ENCODE measurements at places on chromosomes 2 and 18.

DNA sequence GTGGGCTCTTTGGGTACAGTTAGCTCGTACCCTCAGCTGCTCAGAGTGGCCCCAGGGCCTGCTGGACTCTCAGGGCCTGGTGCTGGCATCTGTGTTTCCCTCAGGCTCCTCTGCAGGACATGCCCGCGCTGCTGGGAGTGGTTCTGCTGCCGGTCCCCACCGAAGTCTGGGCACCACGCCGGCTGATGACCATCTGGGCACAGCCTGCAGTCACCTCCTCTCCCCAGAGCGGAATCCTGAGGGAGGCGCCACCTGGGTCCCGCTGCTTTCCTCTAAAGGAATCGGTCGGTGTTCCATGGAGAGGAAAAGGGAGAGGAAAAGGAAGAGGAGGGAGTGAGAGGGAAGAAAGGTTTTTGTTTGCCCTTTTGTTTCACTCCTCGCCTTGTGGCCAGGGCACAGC is 43.6 kb downstream of the MC2R start:
- no peak for DNase-seq

DNA sequence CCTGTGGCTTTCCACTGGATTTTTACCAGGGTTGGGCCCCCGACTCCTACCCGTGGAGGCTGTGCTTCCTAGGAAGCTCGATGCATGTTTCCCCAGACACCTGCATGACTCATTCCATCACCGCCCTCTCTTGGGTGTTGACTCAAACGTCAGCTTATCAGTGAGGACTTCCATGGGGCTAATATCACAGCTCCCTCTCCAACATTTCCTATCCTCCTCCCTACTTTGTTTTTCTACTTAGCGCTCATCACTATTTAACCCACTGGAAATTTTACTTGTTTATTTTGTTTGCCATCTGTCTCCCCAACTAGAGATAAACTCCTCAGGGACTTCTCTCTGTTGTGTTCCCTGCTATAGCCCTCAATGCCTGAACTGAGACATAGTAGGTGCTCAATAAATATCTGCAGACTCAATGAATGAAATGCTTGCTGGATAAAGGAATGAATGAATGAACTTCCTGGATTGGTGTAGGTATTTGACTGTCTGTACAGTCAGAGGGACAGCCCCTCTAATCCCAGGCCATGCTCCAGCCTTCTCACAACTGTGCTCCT is 89.7 kb upstream of the MSH2 start:
- DNase-seq = peak; percentile 53

DNA sequence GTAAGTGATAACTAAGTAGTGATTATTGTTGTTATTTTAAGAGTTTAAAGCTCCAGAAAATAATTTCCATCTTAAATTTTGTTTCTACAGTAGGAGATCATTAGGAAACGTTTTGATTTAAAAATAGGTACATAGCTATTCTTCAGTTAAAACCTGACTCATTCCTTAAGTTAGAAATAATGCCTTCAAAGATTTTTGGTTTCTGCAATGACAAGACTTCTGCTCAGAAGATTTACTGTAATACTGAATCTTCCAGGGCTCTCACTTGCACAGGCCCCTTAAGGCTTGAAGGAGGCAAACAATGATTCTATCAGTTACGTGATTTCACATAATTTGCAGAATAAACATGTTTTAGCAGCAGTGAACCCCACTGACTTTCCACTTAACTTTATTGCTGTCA is 333.7 kb downstream of the RAD51AP2 start:
- DNase-seq = no peak

GRCh38 chr2:18518116-18519111 is 42.0 kb downstream of the RDH14 start:
- DNase-seq = peak; percentile 67

GRCh38 chr18:62131301-62131909 is 55.5 kb downstream of the PIGN start:
- peak; percentile 64 for DNase-seq

GRCh38 chr2:12921321-12921720 is 204.6 kb downstream of the TRIB2 start:
- DNase-seq = no peak

DNA sequence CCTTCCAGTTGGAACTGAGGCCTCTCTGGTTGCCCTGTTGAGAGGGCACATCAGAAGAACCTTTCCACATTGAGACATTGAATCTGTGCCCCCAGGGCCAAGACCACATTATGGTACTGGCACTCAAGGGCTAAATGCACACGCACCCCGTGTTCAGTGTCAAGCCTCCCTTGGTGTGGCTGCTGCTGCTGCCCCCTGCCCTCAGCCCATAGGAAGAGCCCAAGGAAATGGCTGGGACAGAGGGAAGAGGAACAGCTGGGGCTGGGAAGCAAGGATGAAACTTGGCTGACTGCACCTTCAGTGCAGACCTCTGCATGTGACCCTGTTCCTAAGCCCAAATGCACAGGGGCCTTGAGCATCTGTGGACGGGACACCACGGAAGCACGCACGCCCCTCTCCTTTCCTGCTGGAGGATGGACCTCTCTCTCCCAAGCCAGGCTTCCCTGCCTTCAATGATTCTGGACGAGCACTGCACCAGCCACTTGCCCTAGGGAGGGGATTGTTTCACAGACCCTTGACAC is 40.2 kb downstream of the NIFK start:
- no peak for DNase-seq

DNA sequence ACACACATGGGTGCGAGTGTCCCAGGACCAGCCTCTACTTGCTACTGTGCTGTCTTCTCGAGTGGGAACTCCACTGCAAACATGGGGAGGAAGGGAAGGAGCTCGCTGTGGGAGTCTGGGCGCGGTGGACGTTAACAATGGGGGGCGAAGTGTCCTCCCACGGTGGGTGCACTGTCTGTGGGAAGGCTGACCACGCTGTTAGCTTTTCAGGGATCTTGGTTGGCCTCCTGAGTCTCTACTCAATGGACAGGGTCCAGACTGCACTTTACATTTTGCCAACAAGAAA is 146.7 kb downstream of the MBP start:
- DNase-seq = no peak

DNA sequence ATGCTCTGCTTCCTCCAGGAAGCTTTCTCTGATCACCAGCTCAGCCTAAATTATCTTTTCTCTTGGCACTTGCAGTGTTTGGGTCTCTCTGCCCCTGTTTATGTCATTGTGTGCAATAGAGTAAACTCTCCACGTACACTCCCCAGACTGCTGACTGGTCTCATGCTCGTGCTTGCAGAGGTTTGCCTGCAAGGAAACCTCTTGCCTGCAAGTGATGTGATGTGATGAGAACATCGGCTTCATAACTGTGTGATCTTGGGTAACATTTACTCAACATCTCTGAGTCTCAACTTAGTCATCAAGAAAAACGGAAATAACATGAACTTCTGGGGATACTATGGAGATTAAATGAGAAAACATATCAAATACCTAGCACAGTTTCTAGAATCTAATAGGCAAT is 92.3 kb downstream of the BIN1 start:
- DNase-seq = peak; percentile 99

GRCh38 chr2:106561356-106561755 is 74.2 kb downstream of the CD8B2 start:
- DNase-seq = no peak

DNA sequence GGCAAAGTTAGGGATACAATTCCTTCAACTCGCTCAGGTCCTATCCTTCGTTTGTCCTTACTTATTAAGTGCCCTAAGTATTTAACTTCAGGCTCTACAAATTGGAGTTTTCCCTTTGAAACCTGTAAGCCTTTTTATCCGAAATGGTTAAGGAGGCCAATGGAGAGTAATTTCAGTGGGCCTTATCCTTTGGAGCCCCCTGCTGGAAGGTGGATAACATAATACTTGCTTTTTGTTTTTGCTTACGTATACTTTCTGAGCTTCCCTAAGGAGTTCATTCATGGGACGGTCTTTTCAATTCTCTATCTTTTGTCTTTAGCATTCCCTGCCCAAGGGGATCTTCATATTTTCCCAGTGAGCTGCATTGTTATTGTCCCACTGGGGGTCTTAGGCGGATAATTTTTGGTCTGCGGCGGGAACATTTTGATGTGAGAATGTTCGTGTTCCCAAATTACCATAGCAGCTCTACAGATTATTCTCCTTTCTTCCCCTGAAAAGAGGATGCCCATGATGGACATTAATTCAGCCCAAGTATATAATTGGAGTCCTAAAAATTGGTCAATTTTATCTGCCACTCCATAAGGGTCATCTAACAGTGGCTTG is 34.4 kb upstream of the TRAPPC8 start:
- peak; percentile 47 for DNase-seq

- peak; percentile 82 for DNase-seq
Measured at GRCh38 chr2:130332271-130333073, 10.2 kb upstream of the IMP4 start.

DNA sequence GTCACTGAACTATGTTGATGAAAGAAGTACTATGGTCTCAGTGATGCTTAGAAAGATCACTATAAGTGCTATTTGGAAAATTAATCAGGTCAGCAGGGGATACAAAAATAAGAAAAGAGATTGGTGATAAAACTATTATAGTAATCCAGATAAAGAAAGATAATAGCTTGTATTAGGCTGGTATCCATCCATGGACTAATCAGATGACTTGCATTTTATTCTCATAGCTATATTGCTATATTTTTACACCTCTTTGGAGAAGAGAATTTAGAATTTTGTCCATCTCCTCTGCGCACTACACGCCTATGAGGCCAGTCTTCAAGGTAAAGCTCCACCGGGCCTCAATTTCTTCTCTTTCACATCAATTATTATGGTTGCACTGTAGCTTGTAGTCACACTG is 635.1 kb upstream of the DDX18 start:
- DNase-seq = no peak

- no peak for DNase-seq
Measured at GRCh38 chr18:7616661-7617060, 49.5 kb downstream of the PTPRM start.

DNA sequence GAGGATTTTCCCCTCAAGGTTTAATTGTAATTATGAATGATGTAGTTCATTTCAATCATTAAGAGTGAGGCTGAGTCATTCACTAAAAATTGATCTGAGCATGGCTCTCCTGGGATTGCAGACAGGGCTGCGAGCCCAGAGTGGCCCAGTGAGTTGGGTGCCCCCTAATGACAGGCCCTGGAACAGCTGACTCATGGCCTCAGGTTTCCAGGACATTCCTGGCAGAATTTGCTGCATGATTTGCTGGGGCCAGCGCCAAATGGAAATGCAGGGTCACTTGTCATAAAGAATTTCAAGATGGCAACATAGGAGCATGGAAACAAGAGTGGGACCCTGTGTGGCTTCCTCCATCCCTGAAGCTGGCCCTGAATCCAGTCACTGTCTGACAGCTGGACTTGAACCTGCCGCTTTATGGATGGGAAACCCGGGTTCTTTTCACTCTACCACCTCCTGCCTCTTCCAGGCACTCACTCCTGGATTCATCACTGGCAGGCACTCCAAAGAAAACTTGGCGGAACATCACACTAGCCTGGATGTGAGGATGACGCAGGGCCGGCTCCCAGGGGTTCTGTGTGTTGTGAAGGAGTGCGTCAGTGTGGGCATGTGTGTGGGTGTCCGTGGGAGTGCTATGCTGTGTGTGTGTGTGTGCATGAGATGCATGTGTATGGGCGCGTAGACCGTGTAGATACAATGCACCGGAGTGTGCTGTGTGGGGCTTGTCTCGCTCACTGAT is 15.2 kb downstream of the OTOF start:
- peak; percentile 76 for DNase-seq

DNA sequence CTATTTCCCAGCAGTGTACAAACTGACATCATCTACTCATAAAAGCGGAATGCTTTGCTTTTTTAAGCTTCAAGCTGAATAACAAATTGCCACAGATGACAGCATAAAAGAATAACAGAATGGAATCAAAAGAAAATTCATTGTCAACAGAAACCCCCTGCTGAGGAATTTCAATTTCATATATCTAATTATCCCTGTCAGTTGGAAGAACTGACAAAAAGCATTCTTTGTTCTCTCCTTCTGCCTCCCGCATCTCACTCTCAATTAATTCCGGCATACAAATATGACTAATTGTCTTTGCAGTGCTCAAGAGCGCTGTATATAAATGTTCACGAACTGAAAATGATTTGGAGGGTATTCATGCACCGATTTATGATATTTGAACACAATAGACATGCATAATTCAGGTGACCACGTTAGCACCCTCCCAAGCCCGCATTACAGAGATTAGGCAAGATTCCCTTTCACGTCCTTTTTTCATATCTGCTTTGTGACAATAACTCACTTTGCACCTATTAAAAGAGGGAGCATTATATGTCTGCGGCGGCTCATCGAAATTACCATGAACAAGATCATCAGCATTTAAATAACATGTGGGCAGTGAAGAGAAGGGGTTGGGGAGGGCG is 277.7 kb upstream of the SALL3 start:
- no peak for DNase-seq
